T-cell (primary cell): ENCODE measurements at places on chromosomes 16 and 17. TPM values are rescaled to one million over a fixed set of nuclear protein-coding genes. Genes with fewer than 3 reads are reported as not detected.

DNA sequence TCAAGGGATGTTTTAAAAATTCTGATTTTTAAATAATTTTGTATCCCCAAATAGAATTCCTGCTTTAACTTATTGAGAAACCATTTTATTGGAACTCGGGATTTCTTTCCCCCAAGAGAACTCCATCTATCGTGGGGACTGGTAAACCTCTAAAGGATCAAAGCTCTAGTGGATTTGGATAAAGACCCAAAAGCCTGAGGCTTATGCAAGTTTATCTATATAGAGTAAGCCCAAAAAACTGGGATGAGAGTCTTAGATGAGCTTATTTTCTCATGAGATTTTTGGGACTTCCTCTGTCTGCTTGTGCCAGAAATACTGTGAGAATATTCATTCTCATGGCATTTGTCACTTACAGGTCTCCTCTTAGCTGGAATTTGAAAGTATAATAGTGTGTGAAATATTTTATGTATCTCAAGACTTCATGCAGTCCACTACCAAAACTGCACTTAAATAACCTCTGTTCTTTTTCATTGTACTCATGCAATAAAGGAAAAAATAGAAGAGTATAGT is 333.1 kb downstream of the BCAS3 start:
- H3K4me1 ChIP-seq = no peaks in the 10 kb centered on the region
- no peaks in the 10 kb centered on the region for H3K36me3 ChIP-seq
- no peak overlapping the region for H3K4me3 ChIP-seq
- no peak overlapping the region for H3K27ac ChIP-seq
- no peak for DNase-seq

- H3K27ac ChIP-seq = no peak overlapping the region
- H3K4me3 ChIP-seq = no peak overlapping the region
- no peaks in the 10 kb centered on the region for H3K4me1 ChIP-seq
Observed at GRCh38 chr16:6133009-6133557, 1035.5 kb upstream of the EEF2KMT start.

- H3K27me3 ChIP-seq = no peaks in the 10 kb centered on the region
- no peak overlapping the region for H3K27ac ChIP-seq
- H3K4me1 ChIP-seq = peaks cover 9% of the 10 kb centered on the region
- H3K36me3 ChIP-seq = no peaks in the 10 kb centered on the region
- no peak for DNase-seq
- no peak overlapping the region for H3K4me3 ChIP-seq
Observed at GRCh38 chr17:81057079-81057730, 22.3 kb downstream of the BAIAP2 start.

- H3K27ac ChIP-seq = no peak overlapping the region
- H3K4me3 ChIP-seq = no peak overlapping the region
- DNase-seq = peak; percentile 27
- H3K36me3 ChIP-seq = peaks cover 15% of the 10 kb centered on the region
- H3K4me1 ChIP-seq = peaks cover 13% of the 10 kb centered on the region
Observed at GRCh38 chr16:84084570-84085270, 32.0 kb downstream of the MBTPS1 start.

DNA sequence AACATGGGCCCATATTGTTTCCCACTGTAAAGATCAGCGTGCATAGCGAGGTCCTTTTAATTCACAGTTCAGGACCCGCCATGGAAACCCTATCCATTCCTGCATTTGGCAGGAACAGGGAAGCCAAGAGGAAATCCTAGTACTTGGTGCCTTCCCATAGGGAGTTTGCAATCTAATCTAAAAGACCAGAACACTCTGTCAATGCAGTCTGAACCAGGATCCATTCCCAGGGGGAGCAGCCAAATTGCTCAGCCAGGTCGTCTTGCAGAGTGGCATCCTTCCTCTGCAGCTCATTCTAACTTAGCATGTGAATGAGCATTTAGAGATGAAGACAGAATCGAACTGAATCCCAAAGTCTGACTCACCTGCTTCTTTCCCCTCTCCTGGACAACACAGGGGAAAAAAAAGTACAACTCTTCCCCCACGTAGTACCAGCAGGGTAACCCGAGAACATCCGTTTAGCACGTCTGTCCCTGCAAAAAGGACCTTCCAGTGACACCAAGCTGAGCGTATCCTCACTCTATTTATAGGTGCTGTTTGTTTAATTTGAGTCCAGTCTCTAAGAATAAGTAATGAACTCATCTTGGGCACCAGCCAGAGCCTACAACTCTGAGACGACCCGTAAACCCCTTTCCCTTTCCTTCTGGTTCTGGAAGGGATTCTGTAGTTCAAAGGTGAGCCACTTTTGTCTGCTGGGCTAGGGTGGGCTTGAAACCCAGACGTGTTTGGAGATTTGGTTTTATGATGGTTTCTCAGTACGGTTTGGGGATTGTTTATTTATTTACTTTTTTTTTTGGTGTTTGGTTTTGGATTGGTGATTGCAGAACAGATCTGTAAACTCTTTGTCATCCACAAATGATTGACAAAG is 74.5 kb downstream of the ERCC4 start:
- no peak for DNase-seq
- peaks cover 6% of the 10 kb centered on the region for H3K27me3 ChIP-seq
- no peaks in the 10 kb centered on the region for H3K36me3 ChIP-seq
- no peak overlapping the region for H3K4me3 ChIP-seq
- H3K27ac ChIP-seq = no peak overlapping the region
- peaks cover 6% of the 10 kb centered on the region for H3K4me1 ChIP-seq

- no peaks in the 10 kb centered on the region for H3K36me3 ChIP-seq
- no peak for DNase-seq
- H3K27me3 ChIP-seq = peaks cover 14% of the 10 kb centered on the region
- H3K27ac ChIP-seq = no peak overlapping the region
- no peaks in the 10 kb centered on the region for H3K4me1 ChIP-seq
Observed at GRCh38 chr16:86818671-86819532, 240.6 kb downstream of the FOXL1 start.

GRCh38 chr16:56298948-56299596 is 107.8 kb downstream of the GNAO1 start:
- H3K27me3 ChIP-seq = peaks cover 6% of the 10 kb centered on the region
- DNase-seq = no peak
- H3K4me1 ChIP-seq = no peaks in the 10 kb centered on the region
- no peak overlapping the region for H3K4me3 ChIP-seq
- H3K27ac ChIP-seq = no peak overlapping the region
- H3K36me3 ChIP-seq = no peaks in the 10 kb centered on the region

GRCh38 chr17:77507111-77507885 is 366.5 kb downstream of the SEC14L1 start:
- no peaks in the 10 kb centered on the region for H3K27me3 ChIP-seq
- H3K27ac ChIP-seq = no peak overlapping the region
- DNase-seq = no peak

- no peaks in the 10 kb centered on the region for H3K36me3 ChIP-seq
- no peak for DNase-seq
- no peak overlapping the region for H3K4me3 ChIP-seq
- no peak overlapping the region for H3K27ac ChIP-seq
- no peaks in the 10 kb centered on the region for H3K4me1 ChIP-seq
- H3K27me3 ChIP-seq = no peaks in the 10 kb centered on the region
Observed at GRCh38 chr17:35559495-35560210, 966 bp downstream of the SLFN14 start.

- H3K4me3 ChIP-seq = no peak overlapping the region
- no peaks in the 10 kb centered on the region for H3K27me3 ChIP-seq
- H3K27ac ChIP-seq = no peak overlapping the region
- DNase-seq = no peak
Observed at GRCh38 chr16:75593825-75594820, 27.9 kb downstream of the GABARAPL2 start.

DNA sequence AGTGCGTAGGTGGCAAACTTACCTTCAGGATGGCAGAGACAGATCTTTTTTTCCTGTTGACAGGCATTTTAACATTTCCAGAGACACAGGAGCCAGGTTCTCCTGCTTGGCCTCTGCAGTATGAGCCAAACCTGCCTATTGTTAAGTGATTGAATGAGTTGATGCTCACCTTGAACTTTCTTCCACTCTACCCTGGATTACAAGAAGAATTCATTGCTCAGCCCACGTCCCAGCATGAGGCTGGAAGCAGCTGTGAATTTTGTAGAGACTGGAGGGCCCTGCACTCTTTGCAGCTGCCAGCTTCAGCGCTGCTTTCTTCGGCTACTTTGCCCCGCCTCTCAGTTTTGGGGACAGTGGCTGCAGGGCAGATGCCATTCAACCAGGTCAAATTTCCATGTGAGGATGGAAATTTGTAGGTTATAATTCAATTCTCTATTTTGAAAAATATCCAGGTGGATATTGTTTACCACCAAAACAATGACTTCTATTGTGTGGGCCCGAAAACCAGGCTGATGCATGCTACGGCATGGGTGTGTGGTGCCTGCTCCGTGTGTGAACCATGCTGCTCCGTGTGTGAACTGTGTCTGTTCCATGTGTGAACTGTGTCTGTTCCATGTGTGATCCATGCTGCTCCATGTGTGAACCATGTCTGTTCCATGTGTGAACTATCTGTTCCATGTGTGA is 75.2 kb upstream of the METTL9 start:
- H3K36me3 ChIP-seq = no peaks in the 10 kb centered on the region
- H3K4me1 ChIP-seq = peaks cover 5% of the 10 kb centered on the region
- H3K27ac ChIP-seq = no peak overlapping the region
- H3K27me3 ChIP-seq = no peaks in the 10 kb centered on the region
- no peak overlapping the region for H3K4me3 ChIP-seq
- DNase-seq = no peak

Gene PPP4C
- total RNA-seq = 97.9 TPM

Gene MSLN
- 0.55 TPM for total RNA-seq
